ENCODE measurements at places on chromosomes 12 and 14. TPM values are rescaled to one million over a fixed set of nuclear protein-coding genes. Genes with fewer than 3 reads are reported as not detected.

GRCh38 chr12:12392413-12392812 lies 35.5 kb downstream of the BORCS5 start:
- H3K27ac ChIP-seq: no peak overlapping the region
- no peaks in the 10 kb centered on the region for H3K4me1 ChIP-seq
- no peaks in the 10 kb centered on the region for H3K36me3 ChIP-seq
- H3K4me3 ChIP-seq: no peak overlapping the region
- no peaks in the 10 kb centered on the region for H3K27me3 ChIP-seq

DNA sequence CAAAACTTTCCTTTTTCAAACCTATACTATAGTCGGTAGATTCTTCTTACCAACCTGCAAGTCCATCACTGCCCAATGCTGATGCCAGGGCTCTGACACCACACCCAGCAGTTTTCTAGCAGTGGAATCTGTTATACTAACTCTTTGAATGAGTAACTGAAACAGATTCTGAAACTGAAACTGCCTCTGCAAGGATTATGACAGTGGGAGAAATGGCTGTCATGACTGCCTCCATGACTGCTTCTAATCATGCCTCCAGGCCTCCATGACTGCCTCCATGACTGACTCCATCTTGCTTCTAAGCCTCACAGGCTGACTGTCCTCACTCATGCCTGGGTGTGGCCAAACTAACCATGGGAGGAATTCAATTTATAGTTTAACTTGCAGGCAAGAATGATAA lies 29.4 kb upstream of the OXA1L start:
- no peak overlapping the region for H3K4me3 ChIP-seq
- no peak overlapping the region for H3K27ac ChIP-seq
- no peak for DNase-seq
- no peaks in the 10 kb centered on the region for H3K36me3 ChIP-seq

GRCh38 chr12:121219353-121219986 lies 9.5 kb downstream of the P2RX4 start:
- no peaks in the 10 kb centered on the region for H3K36me3 ChIP-seq
- no peaks in the 10 kb centered on the region for H3K4me1 ChIP-seq
- no peak overlapping the region for H3K27ac ChIP-seq
- no peak overlapping the region for H3K4me3 ChIP-seq
- no peaks in the 10 kb centered on the region for H3K27me3 ChIP-seq

GRCh38 chr12:125021771-125022170 lies 28.3 kb downstream of the BRI3BP start:
- no peaks in the 10 kb centered on the region for H3K27me3 ChIP-seq
- no peak overlapping the region for H3K4me3 ChIP-seq
- no peak overlapping the region for H3K27ac ChIP-seq
- H3K36me3 ChIP-seq: no peaks in the 10 kb centered on the region

DPF3 gene
- not detected for total RNA-seq

All from prostate gland (tissue), 2 donors.